AG08396 (cell line): ENCODE measurements at places on chromosomes 4 and X.

GRCh38 chr4:73867783-73868182, 1.4 kb upstream of the CXCL1 start:
- DNase-seq, result no peak

GRCh38 chr4:41748074-41748570, 403 bp downstream of the PHOX2B start:
- no peak for DNase-seq

DNA sequence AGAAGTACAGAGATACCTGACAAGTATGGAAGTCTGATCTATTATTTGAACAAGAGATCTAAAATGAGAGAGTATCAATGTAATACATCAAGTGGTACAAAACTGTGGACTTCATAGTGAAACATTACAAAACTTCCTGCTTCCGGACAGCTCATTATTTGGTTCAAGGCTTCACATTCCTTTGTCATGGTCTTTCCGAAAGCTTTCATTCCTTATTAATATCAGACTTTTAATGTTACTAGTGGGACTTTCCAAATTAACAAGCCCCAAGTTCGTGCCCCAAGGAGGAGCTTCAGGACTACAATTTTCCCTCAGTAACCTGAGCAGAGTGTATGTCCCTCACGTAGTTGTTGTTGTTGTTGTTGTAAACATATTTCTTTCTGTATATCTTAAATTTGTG, 1.2 kb downstream of the CHIC2 start:
- no peak for DNase-seq

DNA sequence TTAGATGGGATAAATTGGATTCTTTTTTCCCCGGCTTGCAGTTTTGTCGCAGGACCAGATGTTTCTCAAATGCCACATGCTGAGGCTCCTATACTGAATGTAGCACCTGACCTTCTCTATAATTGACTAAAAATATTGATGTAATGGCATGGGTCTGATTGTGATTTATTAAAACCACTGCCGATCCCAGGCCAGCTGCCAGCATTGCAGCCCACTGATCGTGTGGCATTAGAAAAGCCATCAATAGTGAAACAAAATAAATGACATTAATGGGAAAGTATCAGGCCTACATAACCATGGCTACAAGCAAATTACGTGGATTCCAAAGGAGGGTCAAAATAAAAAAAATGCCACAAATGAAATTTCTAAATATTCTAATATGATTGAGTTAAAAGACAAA, 98.7 kb downstream of the MAB21L2 start:
- DNase-seq, result no peak

DNA sequence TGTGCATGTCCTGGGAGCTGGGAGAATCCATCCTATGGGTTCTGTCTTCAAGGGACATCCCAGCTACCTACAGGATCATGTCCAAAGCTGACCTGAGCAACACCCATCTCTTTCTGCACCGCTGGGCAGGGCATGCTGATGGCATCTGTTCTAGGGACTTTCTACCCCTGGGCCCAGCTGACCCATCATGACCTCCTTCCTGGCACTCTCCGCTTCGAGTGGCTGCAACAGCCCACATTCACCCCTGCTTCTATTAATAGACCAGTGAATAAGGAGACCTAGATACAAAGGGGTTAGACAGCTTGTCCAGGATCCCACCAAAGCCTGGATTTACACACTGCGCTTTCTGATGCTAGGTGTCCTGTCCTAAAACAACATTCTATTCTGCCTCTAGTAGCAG, 44.6 kb upstream of the GPR173 start:
- no peak for DNase-seq

- DNase-seq, result peak; percentile 39
Measured at GRCh38 chr4:77819404-77819842, 255 bp upstream of the CNOT6L start.

GRCh38 chrX:77493677-77494553, 46.7 kb downstream of the FGF16 start:
- peak; percentile 50 for DNase-seq

DNA sequence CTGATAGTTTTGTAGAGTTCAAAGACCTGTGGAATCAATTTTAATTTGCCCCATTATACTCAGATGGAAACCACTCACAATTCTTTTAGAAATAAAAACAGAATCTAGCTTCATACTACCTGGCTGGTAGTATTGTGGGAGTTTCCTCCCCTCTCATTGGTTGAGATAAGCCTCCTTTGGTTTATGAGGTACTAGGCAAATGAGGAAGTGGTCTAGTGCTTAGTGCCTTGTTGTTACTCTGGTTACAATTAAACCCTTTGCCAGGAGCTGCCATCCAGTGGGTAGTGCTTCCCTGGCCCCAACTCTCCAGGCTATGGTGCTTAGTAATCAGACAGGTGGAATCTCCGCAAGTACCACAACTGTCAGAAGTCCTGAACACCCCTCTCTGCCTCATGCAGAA, 118.3 kb downstream of the CDKL5 start:
- DNase-seq, result no peak

DNA sequence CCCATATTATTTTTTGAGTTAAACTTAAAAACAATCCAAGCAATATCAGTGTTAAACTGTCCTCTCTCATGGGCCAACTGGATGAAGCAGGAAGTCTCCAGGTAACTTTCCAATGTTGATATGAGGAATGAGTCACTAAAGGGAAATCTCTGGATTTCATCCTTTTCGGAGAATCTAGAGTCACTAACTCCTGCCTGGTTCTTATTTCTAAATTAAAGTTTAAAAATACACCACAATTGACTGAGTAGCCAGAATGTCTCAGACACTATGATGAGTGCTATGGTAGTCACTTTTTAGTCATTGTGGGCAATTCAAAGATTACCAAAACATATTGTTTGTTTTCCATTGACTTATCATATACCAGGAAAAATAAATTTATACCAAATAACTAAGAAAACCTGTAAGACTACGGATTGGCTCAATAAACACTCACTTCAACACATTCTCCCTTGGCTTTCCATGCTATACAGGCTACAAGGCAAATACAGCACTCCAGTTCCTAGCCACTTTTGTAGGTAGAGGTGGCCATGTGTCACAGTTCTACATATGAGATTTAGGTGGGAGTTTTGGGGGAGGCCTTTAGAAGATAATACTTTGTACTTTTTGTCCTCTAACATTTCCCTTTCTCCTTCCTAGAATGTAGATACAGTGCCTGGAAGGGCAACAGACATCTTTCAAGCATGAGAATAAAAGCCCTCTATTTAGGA, 8.6 kb downstream of the SLC9B2 start:
- no peak for DNase-seq

- no peak for DNase-seq
Measured at GRCh38 chr4:90226734-90227133, 99.5 kb downstream of the CCSER1 start.

DNA sequence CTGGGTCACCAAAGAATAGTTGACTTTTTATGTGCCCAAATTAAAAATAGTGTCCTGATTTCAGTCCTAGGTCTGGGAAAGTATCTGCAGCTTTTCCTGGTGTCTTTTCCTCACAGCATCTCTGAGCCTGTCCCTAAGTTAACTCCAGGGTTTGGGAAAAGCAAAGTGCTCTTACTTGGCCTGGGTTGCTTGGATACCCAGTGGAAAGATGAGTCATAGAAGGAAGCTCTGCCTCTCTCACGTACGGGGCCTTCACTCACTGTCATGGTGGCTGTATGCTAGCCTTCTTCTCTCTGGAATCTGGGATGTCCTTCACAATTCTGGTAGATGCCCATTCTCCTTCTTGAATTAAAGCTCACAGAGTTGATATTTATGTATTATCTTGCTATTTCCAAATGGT, 607.3 kb downstream of the ANKRD50 start:
- DNase-seq, result peak; percentile 12

GRCh38 chrX:40953369-40953768, 131.9 kb upstream of the USP9X start:
- no peak for DNase-seq

DNA sequence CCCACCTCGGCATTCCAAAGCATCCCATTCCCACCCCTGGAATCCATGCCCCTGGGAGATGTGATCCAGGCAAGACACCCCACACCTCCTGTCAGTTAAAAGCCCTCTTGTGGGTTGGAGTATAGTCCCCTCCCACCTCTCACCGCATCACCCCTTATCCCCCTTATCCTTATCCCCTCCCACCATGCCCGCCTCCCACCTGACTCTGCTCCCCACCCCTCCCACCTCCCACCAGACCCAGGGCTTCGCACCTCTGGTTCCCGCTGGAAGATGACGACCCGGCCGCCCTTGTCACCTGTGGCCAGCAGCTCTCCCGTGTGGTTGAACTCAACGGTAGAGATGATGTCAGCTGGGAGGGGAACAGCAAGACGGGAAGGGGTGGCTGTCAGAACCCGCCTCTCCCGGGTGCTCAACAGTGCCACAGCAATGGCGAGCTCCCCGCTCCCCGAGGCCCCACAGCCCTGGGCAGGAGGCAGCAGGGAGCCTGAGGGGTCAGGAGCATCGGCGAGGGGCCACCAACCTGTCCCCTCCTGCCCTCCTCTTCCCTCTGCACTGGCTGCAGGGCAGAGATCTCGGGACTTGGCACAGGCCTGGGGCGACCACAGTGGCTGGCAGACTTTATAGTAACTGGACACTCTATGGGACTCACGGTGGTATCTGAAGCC, 91.5 kb downstream of the PPP2R2C start:
- no peak for DNase-seq

GRCh38 chrX:111778591-111778990, 97.4 kb upstream of the TRPC5OS start:
- DNase-seq, result no peak

GRCh38 chr4:27807207-27807606, 946.6 kb downstream of the STIM2 start:
- no peak for DNase-seq

DNA sequence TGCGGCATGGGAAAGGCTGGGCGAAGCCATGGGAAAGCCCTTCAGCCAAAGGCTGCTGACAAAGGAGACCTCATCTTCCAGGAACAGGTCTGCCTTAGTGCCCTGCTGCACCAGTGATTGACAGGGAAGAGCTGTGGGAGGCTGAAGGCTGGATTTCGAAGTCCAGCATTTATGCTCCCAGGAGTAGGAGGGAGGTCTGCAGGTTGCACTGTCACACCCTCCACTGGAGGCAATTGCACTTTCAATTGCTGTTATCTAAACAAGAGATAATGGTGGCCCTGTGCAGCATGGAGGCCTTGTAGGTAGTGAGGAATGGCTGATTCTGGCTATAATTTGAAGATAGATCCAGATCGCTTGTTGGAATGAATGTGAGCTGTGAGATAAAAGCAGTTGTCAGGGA, 43.7 kb downstream of the FAM114A1 start:
- no peak for DNase-seq

GRCh38 chr4:132955146-132955545, 193.9 kb upstream of the PCDH10 start:
- DNase-seq, result no peak

- no peak for DNase-seq
Measured at GRCh38 chr4:122276359-122276758, 102.5 kb upstream of the ADAD1 start.

DNA sequence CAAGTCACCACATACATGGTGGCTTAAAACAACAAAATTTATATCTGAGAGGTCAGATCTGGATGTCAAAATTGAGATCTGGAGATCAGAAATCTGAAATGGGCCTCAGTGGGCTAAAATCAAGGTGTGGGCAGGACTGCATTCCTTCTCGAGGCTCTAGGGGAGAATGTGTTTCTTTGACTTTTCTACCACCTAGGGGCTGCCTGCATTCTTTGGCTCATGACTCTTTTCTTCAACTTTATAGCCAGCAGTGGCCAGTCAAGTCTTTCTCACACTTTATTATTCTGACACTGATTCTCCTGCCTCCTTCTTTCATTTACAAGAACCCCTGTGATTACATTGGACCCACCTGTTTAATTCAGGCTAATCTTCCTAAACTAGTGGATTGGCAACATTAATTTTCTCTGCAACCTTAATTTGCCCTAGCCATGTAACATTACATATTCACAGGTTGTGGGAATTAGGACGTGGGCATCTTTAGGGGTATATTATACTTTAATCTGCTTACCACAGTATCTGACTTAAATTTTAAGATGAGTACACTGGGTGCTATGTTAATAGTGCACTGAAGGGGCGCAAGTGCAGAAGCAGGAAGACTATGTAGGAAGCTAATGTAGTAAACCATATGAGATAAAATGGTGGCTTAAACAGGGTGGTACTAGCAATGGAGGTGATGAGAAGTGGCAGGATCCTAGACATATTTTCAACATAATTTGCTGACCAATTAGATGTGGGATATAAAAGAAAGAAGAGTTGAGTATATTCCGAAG, 188.0 kb downstream of the SLC4A4 start:
- no peak for DNase-seq

GRCh38 chr4:138800421-138800820, 215.2 kb upstream of the NOCT start:
- no peak for DNase-seq

DNA sequence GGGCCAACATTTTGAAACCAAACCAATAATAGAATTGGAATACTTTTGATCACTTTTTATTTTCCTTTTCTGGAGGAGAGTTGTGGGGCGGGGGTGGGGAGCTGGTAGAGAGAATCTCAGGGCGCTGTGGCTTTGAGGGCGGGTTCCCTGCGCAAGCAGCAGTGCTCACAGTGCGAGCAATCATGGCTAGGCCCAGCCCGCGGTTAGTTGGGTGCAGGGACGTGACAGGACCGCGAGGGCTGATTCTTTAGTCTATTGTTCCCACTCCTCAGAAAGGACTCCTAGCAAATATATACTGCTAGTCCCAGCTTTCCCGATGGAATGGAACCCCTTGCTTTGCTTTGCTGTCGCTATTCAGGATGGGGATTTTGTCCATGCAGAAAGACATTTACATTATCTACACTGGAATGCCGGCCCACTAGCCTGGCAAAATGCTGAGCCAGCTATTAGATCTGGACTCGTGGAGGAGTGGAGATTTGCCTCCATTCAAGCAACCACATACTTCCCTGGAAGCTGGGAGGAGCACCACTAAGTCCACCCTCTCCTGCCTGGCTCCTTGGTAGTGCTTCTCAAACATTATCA, 23.9 kb upstream of the APLN start:
- DNase-seq, result no peak

GRCh38 chrX:46713672-46714490, 45.0 kb downstream of the SLC9A7 start:
- no peak for DNase-seq

DNA sequence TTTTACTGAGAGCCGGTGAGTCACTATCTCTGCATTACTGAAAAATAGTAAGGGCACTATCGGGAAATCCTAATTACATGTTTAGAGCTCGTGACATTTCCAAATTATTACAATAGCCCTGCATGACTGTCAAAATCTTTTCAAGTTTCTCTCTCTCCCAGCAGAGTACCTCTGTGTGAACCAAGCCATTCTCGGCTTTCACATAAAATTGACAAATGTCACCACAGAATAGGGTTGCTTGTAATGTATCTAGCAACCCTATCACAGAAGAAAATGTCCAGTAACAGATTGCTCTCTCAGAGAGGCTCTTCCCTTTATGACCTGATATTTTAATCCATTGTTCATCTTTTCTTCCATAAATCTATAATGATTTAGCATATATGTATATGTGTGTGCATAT, 144.8 kb upstream of the GNPDA2 start:
- DNase-seq, result no peak
